ENCODE measurements at places on chromosomes 5 and 9.

DNA sequence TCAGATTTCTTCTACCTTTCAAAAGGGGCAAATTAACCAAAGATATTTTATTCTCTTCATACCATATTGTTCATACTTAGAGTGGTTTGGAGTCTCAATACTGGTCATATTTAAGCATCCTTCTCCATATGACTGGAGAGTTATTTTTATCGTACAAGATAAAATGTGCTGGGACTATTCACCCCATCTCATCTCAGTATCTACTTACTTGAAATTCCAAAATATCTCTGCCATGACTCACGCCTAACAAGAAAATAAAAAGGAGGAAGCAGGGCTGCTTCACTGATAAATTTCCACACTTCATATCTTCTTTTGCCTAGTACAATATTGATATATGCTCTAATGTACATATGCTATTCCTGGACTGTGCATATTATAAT, 277.9 kb upstream of the CDH9 start:
- DNase-seq = no peak

GRCh38 chr9:5441043-5441442, 3.3 kb upstream of the PLGRKT start:
- DNase-seq = no peak

DNA sequence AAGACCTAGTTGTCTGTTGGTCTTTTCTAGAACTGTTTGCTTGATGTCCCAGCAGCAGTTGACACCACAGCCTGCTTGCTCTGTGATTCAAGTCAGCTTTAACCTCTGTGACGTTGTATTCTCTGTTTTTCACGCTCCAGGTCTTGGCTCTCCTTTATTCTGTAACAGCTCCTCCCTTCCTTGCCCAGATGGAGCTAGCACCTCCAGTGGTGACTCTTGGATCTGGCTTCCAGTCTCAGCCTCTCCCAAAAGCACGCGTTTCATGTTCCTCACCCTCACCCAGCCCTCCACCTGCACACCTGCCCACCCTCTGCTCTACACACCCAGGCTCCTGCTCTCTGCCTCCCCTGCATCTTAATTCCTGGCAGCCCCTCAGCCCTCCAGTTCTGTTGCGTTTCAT, 50.6 kb downstream of the DMRT1 start:
- DNase-seq = no peak

- DNase-seq = no peak
These were observed 44.1 kb downstream of the CCL28 start for GRCh38 chr5:43367909-43368669.

DNA sequence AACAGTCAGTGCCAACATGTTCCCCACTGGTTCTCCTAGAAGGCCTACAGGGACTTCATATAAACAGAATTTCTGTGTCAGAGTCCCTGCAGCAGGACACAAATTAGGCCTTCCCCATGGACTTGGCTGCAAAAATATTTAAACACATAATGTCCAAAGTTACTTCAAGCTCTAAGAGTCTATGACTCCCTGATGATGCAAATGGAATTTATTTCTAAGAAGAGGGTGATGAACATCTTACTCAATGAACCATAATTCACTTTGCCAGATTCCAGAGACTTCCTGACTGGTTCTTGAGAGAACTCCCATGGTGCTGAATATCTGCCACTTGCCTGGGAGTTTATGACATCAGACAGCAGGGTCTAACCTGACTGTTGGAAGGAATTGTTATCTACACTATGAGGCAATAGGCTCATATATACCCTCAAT, 32.7 kb upstream of the ADRA1B start:
- no peak for DNase-seq

DNA sequence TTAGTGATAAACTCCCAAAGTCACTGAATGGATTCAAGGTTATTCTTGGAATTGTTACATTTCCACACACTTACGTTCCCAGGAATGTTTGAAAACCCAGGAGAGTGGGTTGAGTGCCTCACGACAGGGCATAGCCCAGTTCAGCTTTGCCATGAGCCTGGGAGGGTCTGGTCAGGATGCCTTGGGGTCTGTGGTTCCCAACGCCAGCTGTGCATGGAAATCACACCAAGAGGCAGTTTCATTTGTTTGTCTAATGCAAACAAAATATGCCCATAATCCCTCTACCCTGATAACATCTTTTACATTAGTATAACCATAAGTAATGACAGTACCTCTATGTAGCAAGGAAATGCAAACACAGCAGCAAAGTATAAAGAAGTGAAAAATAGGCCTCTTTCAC, 25.3 kb upstream of the MSX2 start:
- DNase-seq = no peak

- no peak for DNase-seq
These were observed 131.0 kb downstream of the PBX3 start for GRCh38 chr9:125878164-125878631.

- DNase-seq = no peak
These were observed 70.7 kb downstream of the PTCD2 start for GRCh38 chr5:72390836-72391235.

- DNase-seq = no peak
These were observed 30.9 kb downstream of the FABP6 start for GRCh38 chr5:160260006-160260775.

GRCh38 chr5:14930486-14930885, 58.9 kb upstream of the ANKH start:
- no peak for DNase-seq

DNA sequence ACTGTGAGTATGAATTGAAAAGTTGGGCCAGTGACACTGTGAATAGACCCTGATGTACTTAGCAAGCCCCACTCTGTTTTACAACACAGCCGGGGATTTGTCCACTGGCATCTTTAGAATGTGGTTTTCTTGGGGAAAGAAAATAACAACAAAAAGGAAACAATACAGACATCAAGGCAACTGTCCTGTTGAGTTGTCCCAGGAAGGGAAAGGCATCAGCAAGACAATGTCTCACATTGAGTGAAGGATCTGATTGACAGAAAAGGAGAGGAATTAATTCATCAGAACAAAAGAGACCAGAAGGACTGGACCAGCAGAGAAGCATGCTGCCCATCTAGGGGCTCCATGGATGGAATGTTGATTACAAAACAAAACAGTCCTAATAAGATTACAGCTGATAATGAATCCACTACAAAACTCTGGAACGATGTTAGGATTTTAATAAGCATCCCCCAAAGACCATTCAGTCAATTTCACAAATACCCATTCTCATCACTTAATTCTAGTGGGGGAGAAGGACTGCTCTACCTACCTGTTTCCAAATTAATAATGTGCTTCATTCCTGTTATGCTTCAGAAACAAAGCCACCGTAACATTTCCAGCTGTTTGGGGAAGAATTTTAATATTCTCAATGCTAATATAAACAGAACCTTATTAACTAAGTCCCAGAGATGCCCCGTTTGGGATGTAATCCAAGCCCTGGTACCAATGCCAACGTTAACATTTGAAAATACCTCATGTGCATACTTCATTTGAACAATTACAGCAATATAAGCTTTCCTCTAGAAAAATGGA, 298.0 kb downstream of the SPOCK1 start:
- no peak for DNase-seq

- no peak for DNase-seq
These were observed 66.8 kb upstream of the FCN2 start for GRCh38 chr9:134813841-134814240.

GRCh38 chr5:170268884-170269283, 28.7 kb downstream of the LCP2 start:
- DNase-seq = no peak

DNA sequence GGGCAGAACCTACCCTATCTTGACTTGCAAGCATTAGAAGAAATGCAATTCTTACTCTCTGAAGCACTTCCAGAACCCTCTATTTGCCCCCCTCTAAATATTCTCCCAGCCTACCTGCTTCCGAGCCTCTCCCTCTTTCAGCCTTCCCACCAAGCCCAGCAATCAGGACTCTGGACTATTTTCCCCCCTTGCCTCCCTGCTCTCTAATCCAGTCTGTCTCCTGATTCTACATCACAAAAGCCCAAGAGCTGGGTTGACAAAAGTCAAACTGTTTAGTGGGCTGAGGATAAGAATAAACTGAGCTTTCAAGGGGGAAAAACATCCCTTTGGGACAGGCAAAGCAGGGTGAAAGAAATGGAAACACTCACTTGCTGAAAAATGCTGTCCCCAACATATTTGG, 123.2 kb upstream of the KIF2A start:
- no peak for DNase-seq

DNA sequence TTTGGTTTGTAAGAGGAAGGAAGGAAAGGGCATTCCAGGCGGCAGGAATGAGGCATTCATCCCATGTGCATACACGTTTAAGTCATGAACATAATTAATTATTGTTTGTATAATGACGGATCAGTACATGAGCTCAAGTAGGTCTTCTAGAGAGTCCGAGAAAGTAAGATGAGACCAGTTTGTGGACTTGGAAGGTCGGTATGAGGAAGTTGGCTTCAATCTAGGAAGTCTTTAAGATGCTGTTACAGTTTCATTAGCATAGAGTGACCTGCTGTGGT, 2.1 kb downstream of the GTF3C4 start:
- no peak for DNase-seq

- DNase-seq = no peak
These were observed 8.1 kb downstream of the MCIDAS start for GRCh38 chr5:55218967-55219366.

DNA sequence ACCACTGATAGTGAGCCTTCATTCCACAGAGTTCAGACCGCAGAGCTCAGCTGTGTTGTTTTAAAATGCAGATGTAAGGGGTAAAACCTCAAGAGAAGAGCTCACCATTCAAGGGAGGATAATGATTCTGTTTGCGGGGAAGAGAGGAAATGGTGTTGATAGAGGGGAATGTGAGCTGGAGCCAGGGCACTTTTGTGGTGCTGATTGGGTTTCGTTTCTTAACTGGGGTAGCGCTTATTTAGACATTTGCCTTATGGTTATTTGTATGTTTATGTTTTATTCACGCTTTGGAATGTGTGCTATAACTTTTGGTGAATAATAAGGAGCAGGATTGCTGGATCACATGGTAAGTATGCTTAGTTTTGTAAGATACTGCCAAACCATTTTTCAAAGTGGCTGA, 42.5 kb downstream of the STXBP1 start:
- DNase-seq = no peak

- no peak for DNase-seq
These were observed 459.5 kb upstream of the PTGER4 start for GRCh38 chr5:40220260-40220659.

DNA sequence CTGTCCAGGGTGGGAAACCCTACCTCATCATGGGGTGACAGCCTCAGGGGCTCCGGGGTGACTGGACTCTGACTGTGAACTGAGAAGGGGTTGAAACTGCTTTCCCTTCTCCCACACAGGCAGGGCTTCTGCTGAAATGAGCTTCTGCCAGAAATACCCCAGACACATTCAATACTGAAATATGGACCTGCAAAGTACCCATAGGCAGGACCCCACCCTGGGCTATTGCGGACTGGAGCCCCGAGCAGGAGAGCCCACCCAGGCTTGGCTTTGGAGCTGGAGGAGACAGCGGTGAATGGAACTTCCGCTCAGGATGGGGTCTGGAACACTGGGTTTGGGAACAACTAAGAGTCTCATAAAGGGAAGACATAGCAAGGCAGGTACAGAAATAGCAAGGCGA, 37.5 kb downstream of the IRX2 start:
- no peak for DNase-seq

DNA sequence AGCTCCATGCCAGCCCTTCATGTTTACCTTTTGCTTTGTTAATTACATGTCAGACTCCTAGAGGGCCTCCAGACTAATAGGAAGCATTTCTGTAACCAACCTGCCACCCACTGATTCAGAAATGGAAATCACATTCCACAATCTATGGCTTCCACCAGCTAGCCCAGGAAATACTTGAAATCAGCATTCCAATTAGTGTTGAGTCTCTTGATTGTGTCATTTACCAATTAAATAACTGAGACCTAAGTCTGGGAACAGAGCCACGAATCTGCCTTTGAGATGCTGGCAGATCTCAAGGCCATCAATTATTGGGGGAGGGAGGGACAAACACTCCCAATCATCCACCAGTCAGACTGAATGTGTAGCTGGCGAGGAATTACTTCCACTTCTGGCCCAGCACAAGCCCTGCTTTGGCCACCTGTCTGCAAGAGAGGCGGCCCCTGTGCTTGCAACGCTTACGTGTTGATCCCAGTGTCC, 27.4 kb upstream of the SAP30L start:
- no peak for DNase-seq
